M059J (cell line): ENCODE measurements at places on chromosomes 2 and 18. TPM values are rescaled to one million over a fixed set of nuclear protein-coding genes. Genes with fewer than 3 reads are reported as not detected.
A peak's percentile ranks its signal among the peaks of the same experiment; 100 is the strongest.

MYO3B gene
- total RNA-seq, result not detected in 2 replicates

- DNase-seq, result no peak
Measured at GRCh38 chr2:180893752-180894151, 86.7 kb upstream of the UBE2E3 start.

GRCh38 chr2:191839918-191840804 is 6.7 kb downstream of the CAVIN2 start:
- DNase-seq, result no peak

DNA sequence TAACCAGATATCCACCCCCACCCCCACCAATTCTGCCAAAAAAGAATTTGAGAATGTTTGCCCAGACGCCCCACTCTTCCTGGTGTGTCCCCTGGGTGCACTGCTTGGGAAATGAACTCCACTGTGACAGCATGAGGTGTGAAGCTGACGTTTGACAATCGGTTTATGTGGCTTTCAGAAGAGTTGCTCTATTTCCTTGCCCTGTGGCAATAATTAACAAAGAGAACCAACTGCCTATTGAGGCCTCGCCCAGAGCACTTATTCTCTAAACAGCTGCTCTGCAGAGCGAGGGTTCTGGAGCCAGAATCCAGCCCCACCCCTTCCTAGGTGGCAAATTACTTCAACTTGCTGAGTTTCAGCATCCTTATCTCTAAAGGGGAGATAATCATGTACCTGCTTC is 115.8 kb upstream of the SIX3 start:
- no peak for DNase-seq

DNA sequence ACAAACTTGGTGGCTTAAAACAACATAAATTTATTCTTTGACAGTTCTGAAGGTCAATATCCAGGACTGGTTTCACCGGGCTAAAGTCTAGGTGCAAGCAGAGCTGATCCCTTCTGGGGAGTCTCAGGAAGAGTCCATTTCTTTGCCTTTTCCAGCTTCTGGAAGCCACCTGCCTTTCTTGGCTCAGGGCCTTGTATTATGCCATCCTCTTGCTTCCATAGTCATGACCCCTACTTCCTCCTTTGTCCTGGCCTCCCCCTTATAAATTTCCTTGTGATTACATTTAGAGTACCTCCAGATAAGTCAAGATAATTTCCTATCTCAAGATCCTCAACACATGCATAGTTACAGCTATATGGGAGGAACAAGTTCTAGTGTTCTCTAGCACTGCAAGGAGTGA is 1089.5 kb downstream of the LRP1B start:
- no peak for DNase-seq

DNA sequence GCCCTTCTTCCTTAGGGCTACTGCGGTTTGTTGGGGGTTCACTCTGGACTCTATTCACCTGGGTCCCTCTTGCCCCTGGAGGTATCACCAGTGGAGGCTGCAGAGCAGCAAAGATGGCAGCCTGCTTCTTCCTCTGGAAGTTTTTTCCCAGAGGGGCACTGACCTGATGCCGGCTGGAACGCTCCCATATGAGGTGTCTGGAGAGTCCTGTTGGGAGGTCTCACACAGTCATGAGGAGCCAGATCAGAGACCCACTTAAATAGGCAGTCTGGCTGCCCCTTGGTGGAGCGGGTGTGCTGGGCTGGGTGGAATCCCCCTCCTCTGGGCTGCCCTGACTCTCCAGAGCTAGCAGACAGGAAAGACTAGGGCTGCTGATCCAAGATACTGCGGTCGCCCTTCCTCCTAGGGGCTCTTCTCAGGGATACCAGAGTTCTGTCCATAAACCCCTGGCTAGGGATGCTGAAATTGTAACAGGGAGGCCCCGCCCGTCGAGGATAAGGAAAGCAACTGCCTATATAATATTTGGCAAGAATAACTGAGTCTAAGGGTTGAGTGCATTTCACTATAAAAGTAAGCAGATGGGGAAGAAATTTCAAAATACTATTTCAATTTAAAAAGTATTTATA is 140.7 kb downstream of the NOL4 start:
- DNase-seq, result no peak

- no peak for DNase-seq
Measured at GRCh38 chr2:6783238-6783614, 82.5 kb downstream of the CMPK2 start.

GRCh38 chr18:37184209-37184868 is 355.4 kb downstream of the KIAA1328 start:
- no peak for DNase-seq

GRCh38 chr2:133143645-133144044 is 424.6 kb downstream of the NCKAP5 start:
- peak; percentile 25 for DNase-seq
